ENCODE measurements at places on chromosomes 1 and 21.

- no peak for DNase-seq
Measured at GRCh38 chr1:206050655-206051235, 2.2 kb upstream of the RHEX start.

GRCh38 chr1:209406595-209406994 lies 176.9 kb upstream of the CAMK1G start:
- peak; percentile 55 for DNase-seq

GRCh38 chr1:31387612-31388011 lies 14.7 kb upstream of the FABP3 start:
- DNase-seq: peak; percentile 34

- no peak for DNase-seq
Measured at GRCh38 chr1:220045356-220046051, 801 bp downstream of the EPRS1 start.

GRCh38 chr1:30381266-30381665 lies 342.1 kb downstream of the MATN1 start:
- DNase-seq: no peak

DNA sequence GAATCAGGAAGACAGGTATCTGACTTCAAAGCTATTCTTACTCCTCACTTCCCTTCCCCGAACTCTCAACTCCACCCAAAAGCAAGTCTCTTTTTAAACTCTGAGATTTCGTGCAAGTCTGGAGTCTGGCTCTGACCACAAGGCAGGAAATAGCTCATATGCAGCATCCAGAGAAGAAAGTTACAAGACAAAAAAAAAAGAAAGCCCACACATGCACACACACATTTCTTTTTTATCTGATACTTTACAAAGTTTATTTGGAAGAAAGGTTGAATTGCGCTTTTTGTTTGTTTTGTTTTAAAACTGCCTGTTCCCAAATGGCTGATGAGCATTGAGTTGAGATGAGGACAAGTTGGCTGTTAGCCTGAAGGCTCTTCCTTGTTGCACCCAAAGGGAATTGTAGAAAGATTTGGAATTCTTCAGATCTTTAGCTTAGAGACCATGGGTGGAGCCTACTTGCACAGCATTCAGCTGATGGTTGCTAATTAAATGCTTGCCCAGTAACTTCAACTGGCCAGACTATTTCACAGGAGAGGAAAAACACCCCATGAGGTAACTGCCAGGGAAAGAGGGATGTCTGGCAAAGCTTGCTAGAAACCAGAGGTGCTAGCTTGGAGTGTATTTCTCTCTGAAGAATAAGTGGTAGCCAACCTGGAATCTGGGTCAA lies 490.3 kb downstream of the TTLL7 start:
- DNase-seq: peak; percentile 83

DNA sequence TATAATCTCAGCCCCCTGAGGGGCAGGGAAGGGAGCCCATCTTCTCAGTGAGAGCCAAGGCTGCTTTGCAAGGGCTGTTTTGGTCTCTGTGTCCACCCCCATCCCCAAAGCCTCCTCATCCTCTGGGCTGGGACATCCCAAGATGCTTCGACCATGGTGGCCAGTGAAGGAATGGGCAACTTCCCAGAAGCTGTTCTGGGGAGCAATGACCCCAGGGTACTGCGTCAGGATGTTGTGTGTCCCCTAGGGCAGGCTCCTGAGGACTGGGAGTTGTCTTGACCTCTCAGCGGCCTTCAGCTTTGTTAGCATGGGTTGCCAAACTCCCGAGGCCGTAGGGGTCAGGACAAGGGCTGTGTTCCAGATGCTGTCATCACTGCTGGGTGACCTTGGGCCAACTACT lies 238.4 kb upstream of the POU3F1 start:
- DNase-seq: no peak

GRCh38 chr1:245995474-245995873 lies 511.6 kb downstream of the SMYD3 start:
- no peak for DNase-seq

- DNase-seq: peak; percentile 94
Measured at GRCh38 chr1:56098946-56099345, 480.4 kb downstream of the PLPP3 start.

GRCh38 chr1:66380452-66381212 lies 153.3 kb upstream of the SGIP1 start:
- DNase-seq: no peak

DNA sequence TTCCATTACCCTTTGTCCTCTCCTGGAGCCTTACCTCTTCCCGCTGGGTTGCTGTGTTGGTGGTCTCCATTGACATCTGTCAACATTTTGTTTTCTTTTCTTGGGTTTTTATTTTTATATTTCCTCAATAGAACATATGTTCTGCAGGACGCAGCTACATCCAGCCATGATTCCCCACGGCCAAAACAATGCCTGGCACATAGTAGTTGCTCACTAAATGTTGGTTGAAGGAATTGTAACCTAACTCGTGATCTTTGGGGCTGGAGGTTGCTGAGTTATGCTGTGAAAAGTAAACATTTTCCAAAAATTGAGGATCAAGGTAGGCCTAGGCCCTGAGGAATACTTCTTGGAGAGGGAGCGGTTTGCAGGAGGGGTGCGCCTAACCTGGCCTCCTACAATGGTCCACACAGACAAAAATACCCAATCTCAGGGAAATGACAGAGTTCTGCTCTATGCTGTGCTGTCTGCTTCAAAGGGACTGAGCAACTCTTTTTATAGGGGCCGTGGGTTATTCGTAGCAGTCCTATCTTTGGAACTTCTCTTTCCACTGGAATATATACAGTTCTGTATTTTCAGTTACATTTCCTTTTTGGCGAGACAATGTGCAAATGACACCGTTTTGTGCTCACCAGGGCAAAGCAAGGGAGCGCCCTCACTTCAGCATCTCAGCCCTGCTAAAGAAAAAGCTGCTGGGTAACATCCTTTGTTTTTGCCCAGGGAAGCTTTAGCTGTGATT lies 1.4 kb downstream of the PDPN start:
- no peak for DNase-seq

DNA sequence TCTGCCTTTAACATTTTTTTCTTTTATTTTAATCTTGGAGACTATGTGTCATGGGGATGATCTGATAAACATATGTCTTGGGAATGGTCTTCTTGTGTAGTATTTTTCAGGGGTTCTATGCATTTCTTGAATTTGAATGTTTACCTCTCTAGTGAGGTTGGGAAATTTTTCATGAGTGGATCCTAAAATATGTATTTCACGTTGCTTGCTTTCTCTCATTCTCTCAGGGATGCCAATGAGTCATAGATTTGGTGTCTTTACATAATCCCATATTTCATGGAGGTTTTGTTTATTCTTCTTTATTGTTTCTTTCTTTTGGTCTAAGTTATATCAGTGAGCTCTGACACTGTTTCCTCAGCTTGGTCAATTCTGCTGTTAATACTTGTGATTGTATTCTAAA lies 1237.2 kb downstream of the PLA2G4A start:
- DNase-seq: peak; percentile 62

- DNase-seq: no peak
Measured at GRCh38 chr21:36909423-36909822, 57.0 kb downstream of the HLCS start.

- DNase-seq: no peak
Measured at GRCh38 chr1:93504247-93505033, 56.5 kb downstream of the FNBP1L start.

DNA sequence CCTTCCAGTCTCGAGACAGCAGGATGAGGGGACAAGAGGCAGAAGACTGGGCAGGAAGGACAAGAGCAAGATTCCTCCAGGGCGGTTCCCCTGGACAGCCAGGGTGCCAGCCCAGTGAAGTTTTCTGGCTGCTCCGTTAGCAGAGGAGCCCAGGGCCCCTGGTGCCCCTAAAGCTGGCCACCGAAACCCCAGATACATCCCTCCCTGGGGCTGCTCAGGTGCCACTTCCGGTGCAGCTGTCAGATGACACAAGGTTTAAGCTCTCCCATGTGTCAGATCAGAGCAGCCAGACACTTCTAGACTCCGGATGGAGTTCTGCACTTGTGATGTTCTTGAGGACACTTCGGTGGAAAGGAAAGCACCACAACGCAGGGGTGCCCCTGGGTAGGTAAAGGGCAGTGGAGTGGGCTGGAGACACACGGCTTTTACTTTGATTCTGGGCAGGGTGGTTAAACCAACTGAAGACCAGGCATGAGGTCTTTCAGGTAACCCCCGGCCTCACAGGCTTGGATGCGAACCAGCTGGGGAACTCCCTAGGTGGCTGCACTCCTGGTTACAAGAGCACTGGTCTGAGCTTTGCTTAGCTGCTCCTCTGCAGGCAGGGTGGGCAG lies 85.7 kb downstream of the ITPKB start:
- no peak for DNase-seq

GRCh38 chr1:110243574-110243973 lies 33.5 kb downstream of the KCNC4 start:
- no peak for DNase-seq

- DNase-seq: no peak
Measured at GRCh38 chr1:182175361-182175931, 113.9 kb upstream of the ZNF648 start.

DNA sequence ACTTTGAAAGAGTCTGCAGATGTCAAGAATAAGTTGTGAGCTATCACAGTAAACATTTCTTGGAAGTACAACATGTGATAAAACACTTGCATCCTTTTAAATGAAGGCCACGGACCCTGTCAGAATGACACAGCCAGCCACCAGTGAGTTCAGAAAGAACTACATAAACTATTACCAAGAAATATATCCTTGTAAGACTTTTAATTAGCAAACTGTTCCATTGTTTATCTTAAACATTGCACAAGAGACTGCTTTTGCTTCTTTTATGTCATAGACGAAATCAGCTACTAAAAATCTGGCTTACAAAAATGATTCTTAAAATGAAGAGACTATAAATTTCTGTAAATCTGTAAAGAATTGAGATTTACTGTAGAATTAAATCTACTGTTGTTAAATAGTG lies 17.9 kb downstream of the LRRC7 start:
- no peak for DNase-seq

GRCh38 chr1:63274371-63274770 lies 48.0 kb upstream of the FOXD3 start:
- no peak for DNase-seq

GRCh38 chr1:226608699-226609505 lies 60.3 kb downstream of the STUM start:
- peak; percentile 46 for DNase-seq

DNA sequence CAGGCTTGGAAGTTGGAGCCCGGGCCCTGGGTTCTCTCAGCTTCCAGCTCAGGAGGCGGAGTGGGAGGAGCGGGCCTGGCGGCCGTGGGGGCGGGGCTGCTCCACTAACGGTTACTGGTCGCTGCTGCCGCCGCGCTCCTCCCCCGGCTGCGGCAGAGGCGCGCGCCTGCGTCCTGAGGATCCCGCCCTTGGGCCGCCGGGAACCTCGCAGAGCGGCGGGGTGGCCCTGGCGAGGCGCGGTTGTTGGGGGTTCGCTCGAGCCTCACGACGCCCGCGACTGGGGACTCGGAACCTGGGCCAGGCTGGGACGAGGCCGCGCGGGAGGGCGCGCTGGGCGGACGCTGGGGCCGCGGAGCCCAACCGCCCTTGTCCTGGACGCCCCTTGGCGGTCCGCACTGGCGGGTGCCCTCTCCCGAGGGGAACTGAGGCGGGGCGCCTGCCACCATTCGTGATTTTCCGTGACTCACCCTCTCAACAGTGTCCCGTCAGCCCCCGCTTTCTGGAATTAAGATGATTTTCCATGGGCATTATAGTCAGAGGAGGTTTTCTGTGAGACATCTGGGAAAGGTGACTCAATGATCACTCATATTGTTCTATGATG lies 34.1 kb downstream of the OR2G3 start:
- peak; percentile 13 for DNase-seq

DNA sequence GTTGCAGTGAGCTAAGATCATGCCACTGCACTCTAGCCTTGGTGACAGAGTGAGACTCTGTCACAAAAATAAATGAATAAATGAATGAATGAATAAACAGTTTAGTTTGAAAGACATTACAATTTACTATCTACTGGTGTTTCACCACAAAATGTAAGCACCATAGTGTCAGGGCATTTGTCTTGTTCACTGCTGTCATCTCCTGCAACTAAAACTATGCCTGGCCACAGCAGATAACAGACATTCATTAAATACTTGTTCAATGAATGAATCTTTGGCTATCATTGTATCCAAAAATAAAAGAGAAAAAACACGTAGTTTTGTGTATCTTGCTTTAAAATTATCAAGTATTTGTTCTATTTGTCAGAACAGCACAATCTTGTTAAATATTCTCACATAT lies 32.5 kb downstream of the SASS6 start:
- DNase-seq: peak; percentile 73

DNA sequence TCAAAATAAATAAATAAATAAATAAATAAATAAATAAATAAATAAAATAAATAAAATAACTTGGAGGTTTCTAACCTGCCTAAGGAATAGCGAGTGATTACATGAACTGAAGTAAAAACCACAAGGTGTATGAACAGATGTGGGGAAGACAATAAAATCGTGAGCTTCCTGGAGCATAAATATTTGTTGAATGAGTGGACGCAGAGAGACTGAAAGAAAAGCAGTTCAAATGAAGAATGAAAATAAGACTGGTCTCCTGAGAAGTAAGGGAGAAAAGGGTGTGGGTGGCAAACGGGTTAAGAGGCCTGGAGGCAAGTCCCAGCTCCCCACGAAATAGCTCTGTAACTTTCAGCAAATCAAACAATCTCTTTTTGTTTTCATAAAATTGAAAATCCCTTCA lies 33.6 kb downstream of the CHML start:
- peak; percentile 21 for DNase-seq

DNA sequence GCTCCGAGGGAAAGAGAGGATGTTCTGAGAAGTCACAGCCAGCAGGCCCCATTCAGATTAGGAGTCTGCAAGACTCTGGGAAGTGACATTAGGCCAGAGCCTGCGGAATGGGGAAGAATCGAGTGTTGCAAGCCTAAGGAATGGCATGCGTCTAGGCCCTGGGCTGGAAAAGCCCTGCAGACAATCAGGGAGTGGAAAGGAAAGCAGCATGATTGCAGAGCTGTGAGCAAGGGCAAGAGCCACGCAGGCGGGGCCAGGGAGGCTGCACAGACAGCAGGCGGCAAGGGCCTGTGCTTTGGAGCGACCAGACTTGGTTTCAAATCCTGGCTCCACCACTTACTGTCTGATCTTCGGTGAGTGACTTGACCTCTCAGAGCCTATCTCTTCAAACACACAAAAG lies 118.2 kb downstream of the RRAGC start:
- DNase-seq: peak; percentile 48

GRCh38 chr1:154837672-154838171 lies 32.4 kb downstream of the KCNN3 start:
- DNase-seq: no peak

DNA sequence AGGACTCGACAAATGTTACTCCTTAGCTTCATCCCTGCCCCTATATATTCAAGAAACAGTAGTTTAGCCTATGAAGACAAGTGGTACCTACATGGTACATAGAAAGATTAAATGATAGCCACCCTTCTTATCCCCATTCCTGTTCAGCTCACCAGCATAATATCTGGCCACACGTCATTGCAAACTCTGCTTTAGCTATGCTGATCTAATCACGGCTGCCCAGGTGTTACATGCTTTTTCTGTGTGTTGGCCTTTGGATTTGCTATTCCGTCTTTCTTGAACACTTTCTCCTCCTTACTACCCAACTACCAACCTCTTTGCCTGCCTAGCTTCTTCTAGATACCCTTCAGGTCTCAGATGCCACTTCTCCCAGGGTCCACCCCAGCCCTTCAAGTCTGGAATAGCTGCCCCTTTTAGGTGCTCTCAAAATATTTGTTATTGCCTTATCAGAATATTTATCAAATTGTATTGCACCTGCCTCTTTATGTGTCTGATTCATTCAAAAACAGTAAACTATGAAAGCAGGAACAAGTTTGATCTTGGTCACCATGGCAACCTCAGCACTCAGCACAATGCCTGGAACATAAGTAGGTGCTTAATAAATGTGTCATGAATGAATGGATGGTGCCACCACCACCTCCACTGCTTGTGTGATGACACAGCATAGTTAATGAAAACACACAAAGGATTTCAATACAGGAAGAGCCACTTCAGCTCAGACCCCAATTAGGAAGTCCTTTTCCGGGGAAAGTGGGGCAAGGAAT lies 11.4 kb upstream of the DNASE2B start:
- DNase-seq: peak; percentile 7

Measured in fibroblast of skin of back (primary cell).